ENCODE measurements at places on chromosomes 16 and 17. TPM values are rescaled to one million over a fixed set of nuclear protein-coding genes. Genes with fewer than 3 reads are reported as not detected.

Gene MYH13
- total RNA-seq = not detected

Gene CSH1
- not detected for total RNA-seq

Gene CORO6
- 4.9 TPM for total RNA-seq

Gene NMRAL1
- total RNA-seq = 43.8 TPM

Gene SPN
- 336 TPM for total RNA-seq

Gene NHERF1
- total RNA-seq = 262 TPM

Gene STH
- total RNA-seq = not detected

Gene USP43
- 0.10 TPM for total RNA-seq

Gene PRCD
- not detected for total RNA-seq

Gene ITGB4
- total RNA-seq = 1.5 TPM

Gene CDH3
- 0.25 TPM for total RNA-seq

Gene RBBP6
- 60.7 TPM for total RNA-seq

Gene ZNF597
- 2.4 TPM for total RNA-seq

Gene KCNG4
- total RNA-seq = not detected

Gene THOC6
- total RNA-seq = 49.4 TPM

Gene EVPL
- 0.18 TPM for total RNA-seq

Gene CDRT15
- not detected for total RNA-seq

Gene HBA1
- total RNA-seq = not detected

Gene IL17C
- total RNA-seq = 0.25 TPM

Gene RNF43
- 0.38 TPM for total RNA-seq

Measured in activated naive CD4-positive, alpha-beta T cell treated with anti-CD3 and anti-CD28 coated beads, Interleukin-2, amount 10 ng/mL, durations not matched to agents 5 hours and 36 hours (primary cell).